ENCODE measurements at places on chromosomes 2 and 18.

GRCh38 chr2:47554311-47554905 lies 151.5 kb downstream of the MSH2 start:
- no peak for DNase-seq

DNA sequence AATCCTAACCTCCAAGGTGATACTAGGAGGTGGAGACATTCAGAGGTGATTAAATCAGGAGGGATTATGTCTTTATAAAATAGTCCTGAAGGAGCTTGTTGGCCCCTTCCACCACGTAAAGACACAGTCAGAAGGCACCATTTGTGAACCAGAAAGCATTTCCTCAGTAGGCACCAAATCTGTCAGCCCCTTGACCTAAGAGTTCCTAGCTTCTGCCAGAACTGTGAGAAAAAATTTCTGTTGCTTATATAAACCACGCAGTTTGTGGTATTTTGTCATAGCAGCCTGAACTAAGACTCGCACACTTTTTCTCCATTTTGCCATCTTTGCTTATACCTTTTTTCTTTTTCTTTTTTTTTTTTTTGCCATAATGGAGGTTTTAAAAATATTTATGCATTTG lies 18.6 kb upstream of the NARS1 start:
- peak; percentile 64 for DNase-seq

- no peak for DNase-seq
Measured at GRCh38 chr18:79123948-79124347, 54.8 kb downstream of the ATP9B start.

- DNase-seq = peak; percentile 72
Measured at GRCh38 chr2:33497221-33497650, 20.8 kb downstream of the RASGRP3 start.

DNA sequence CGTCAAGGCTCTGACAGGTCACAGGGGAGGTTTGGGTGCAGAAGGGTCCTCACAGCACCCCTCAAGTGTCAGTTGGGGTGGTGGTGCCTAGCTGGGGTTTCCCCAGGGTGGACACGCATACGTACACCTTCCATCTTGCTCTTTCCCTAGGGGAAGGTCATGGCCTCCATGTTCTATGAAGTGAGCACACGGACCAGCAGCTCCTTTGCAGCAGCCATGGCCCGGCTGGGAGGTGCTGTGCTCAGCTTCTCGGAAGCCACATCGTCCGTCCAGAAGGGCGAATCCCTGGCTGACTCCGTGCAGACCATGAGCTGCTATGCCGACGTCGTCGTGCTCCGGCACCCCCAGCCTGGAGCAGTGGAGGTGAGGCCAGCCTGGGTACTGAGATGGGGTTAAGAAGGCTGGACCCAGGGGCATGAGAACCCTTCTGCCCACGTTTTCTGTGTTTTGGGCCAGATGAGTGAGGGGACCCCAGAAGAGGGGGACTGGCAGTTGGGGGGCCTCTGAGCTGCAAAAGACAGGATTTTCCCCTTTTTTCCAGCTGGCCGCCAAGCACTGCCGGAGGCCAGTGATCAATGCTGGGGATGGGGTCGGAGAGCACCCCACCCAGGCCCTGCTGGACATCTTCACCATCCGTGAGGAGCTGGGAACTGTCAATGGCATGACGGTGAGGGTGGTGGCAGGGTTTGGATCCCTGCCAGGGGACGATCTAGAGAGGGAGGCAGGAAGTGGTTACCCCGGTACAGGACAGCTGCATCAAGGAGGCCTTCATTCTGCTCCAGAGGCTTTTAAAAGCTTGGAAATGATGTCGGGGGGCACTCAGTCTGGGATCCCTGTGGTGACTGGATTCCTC lies 20.9 kb downstream of the SLC30A3 start:
- no peak for DNase-seq

Measured in iris pigment epithelial cell (primary cell).